ENCODE measurements at places on chromosomes 6 and 20. TPM values are rescaled to one million over a fixed set of nuclear protein-coding genes. Genes with fewer than 3 reads are reported as not detected.

Gene OR2B2
- total RNA-seq, result not detected

Gene COL21A1
- total RNA-seq, result not detected

Gene SLCO4A1
- total RNA-seq, result 7.0 TPM

Gene CFAP61
- 1.7 TPM for total RNA-seq

Gene GTSF1L
- not detected for total RNA-seq

Gene SKIC2
- 88.7 TPM for total RNA-seq
